ENCODE measurements at places on chromosomes 1 and 21.

DNA sequence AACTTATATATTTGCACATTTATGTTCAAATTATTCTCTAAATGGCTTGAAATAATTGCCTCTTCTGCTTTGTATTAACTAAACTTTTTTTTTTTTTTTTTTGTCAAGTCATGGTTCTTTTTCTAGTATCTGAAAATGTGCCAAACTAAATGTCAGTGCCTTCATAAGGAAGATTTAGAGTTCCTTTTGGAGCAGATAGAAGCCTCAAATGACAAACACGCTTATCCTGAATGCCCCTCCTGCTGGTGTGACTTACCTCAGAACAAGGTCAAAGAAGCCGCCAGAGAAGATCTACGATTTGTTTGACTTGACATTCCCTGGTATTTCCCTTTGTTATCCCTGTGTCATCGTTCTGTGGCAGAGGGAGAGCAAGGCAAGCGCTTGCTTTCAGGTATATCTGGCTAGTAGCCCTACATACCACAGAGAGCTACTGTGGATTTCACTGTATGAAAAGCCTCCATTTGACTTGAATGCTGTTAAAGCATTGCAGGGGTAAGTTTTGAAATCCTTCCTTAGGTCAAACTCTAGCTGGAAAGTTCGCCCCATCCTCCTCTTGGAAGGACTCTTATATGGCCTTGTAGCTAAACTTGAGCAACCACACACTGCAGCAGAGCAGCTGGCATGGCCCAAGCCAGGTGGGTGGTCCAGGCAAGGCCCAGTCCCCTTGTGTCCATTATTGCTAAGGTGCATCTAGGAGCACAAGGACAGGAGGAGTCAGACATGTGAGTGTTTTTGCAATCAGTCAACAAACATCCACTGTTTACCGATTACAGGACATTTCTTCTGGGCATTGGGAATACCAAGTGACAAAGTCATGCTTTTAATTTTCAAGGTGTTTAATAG lies 285.4 kb upstream of the USP25 start:
- no peak for DNase-seq

DNA sequence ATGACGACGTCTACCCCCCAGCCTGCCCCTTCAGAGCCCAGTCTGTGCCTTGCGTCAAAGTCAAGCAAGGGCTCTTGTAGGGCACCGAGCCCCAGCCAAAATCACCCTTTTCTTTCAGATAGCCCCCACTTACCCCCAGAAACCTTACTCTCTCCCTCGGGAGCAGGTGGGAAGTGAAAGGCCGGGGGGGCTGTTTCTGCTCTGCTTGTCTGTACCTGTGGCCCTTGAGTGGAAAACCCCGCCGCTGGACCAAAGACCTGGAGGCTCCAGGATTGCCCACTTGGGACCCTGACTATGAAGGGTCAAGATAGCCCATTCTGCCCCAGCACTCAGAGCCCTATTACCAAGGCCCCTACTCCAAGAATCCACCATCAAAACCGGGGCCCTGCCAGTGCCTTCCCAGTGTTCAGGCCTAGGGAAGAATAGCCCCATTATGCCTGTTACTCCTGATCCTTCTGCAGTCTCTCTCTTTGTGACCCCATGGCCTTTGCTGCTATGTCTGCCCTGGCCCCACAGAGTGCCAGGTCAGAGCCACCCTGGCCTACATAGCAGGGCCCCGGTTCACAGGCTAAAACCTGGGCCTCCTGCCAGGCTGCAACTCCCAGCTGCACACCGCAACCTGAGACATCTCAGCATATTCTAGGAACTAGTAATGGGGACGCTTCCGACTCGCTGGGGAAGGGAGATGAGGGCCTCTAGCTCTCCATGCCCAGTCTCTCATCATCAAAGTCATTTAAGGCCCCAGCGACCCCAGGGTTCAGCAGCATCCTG lies 22.2 kb upstream of the HPDL start:
- no peak for DNase-seq

DNA sequence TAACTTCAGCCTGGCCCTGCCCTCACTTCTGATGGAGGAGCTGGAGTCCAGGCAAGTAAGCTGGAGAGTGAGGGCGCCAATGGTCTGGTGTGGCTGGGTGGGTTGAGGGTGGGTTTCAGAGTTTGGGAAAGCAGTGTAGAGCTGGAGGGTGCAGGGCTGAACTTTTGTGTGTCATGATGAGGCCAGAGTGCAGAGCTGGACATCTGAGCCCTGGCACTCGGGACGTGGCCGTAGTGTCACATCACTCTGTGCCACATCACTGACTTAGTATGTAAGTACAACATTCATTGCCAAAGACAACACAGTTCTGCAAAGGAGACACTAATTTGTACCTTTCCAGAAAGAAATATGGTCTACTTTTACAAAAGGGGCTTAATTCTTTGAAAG lies 15.8 kb downstream of the SPATA46 start:
- DNase-seq = no peak

DNA sequence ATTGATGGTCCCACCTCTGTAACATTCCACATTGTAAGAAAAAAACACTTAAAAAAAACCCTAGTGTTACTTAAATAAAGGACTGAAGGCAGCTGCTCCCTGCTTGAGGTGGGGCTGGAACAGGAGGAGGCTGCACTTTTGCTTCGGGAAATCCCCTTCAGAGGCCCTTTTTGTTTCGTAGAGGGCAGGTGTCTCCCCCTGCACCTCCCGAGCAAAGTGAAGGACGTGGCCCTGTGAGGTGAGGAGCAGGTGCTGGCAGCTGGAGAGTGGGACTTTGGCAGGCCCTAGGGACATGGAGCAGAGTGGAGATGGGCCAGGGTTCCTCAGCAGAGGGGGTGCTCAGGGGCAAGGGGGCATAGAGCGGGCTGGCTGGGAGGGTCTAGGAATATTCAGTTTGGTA lies 33.4 kb upstream of the WNT4 start:
- DNase-seq = no peak

DNA sequence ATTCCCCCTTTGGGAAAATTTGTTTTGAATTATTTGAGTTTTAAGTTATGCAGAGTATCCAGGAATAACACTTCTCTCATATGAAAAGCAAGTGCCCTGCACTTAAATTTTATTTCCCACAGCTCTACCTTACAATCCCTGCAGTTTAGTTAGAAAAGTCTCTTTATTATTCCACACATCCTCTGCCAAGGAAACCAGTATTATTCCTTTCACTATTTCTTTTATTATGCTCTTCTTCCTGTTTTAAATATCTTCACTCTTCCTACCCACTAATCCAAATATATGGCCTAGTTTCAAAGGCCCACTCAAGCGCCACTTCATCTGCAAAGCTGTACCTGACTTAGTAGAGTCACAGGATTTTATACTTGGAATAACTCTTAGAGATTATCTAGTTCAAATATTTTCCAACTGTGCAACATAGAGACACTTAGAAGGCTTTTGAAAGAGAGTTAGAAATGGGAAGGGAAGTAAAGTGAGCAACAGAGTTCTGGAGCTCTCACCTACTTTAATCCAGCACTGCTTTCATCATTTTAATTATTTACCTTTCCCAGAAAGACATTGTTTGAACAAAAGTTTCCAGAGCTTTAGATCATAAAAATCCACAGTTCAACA lies 97.2 kb upstream of the LYPLAL1 start:
- DNase-seq = no peak
